Tongue (tissue), 3 donors: ENCODE measurements at places on chromosomes 12 and 14. TPM values are rescaled to one million over a fixed set of nuclear protein-coding genes. Genes with fewer than 3 reads are reported as not detected.

NINJ2 gene
- not detected for total RNA-seq

INHBC gene
- not detected for total RNA-seq

ZCCHC8 gene
- total RNA-seq, result 31.3 TPM

RAPGEF3 gene
- total RNA-seq, result 16.0 TPM

PIWIL1 gene
- total RNA-seq, result not detected

MUCL1 gene
- total RNA-seq, result not detected

FAM186B gene
- 0.82 TPM for total RNA-seq
